MCF 10A (cell line): ENCODE measurements at places on chromosomes 2 and 18. TPM values are rescaled to one million over a fixed set of nuclear protein-coding genes. Genes with fewer than 3 reads are reported as not detected.
A peak's percentile ranks its signal among the peaks of the same experiment; 100 is the strongest.

Gene MALT1
- total RNA-seq, result 28.5 and 33.0 TPM in 2 replicates

Gene PRKCE
- total RNA-seq, result 10.9 and 12.1 TPM in 2 replicates

DNA sequence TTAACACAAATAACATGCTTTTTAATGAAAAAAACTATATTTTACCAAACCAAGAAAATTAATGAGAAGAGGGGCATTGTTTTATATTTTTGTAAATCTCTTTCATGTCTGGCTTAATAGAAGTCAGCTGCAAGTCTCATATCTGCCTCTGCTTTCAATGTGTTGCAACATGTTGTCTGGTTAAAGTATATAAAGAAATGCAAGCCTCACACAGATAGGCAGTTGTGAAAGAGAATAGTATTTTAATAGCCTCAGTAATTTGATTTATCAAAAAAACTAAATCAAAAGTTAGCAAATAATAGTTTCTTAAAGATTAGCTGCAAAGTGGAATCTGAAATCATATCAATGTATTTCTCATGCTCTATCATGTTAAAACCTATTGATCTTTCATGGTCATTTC lies 52.9 kb upstream of the NCOA1 start:
- no peak for DNase-seq

- no peak for DNase-seq
These were observed 113.7 kb downstream of the RIT2 start for GRCh38 chr18:43001821-43002220.

GRCh38 chr2:127226520-127227263 lies 6.6 kb upstream of the CYP27C1 start:
- DNase-seq, result peak; percentile 90
